Fibroblast of the aortic adventitia (primary cell): ENCODE measurements at places on chromosomes 16 and 17.

DNA sequence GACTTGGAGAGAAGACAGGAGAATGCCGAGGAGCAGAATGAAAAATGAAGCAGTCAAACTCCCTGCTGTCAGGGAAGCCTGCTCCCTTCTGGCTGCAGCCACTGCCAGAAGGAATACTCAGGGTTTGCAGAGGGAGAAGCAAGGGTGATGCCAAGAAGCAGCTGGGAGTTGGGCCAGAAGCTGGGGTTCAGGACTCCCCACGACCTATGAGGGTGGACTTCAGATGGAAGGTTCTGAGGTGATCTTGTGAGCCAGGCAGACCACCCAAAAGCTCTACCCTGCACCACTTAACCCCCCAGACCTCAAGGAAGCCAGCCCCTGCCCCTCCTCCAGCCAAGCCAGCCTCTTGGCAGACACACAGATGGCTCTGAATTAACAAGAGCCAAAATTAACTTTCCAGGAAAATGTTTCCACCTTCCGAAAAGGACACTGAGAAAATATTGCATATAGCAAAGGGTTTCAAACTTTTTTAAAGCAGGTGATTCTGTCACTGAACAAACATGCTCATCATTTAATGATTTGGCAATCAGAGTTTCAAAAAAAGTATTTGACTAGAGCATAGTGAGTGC, 126.0 kb upstream of the ERCC4 start:
- DNase-seq: no peak

GRCh38 chr16:68065716-68066305, 19.4 kb upstream of the NFATC3 start:
- DNase-seq: peak; percentile 97

GRCh38 chr17:34171245-34171818, 83.8 kb upstream of the CCL2 start:
- peak; percentile 62 for DNase-seq

DNA sequence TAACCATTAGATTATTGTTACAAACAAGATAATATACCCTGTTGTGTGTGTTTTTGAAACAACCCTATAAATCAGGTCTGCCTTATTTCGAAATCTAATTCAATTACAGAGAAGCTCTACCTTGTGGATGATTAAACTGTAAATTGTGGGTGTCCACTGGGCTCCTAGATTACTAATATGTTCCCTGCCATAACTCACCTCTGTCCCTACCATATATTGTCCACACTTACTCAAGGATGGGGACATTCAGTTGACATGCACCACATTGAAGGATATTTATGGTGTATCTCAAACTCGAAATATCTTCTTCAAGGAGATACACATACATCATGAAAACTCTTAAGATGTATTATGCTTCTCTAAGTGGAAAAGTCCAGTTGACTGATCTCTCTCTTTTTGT, 617.6 kb upstream of the EEF2KMT start:
- no peak for DNase-seq

GRCh38 chr16:55853114-55853513, 20.2 kb upstream of the CES1 start:
- peak; percentile 10 for DNase-seq

DNA sequence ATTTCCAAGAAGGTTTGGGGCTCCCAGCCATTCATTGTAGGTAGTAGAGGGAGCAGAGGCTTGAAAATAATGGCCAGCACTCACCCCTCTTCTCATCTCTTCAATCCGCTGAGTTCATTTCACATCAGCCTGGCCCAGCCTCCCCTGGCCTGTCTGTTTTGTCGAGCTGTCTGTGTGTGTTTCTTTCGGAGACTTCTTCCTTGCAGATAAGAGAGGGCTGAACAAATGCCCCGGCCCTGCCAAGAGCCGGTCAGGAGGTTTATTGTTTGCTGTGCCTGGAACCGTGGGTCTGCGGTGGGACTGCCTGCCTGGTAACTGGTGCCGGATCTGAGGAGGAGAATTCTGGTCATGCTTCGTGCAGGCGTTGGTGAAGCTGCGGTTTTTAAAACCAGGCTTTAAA, 3.4 kb downstream of the VPS4A start:
- DNase-seq: no peak
